ENCODE measurements at places on chromosomes 7 and 10.

- no peak for ATAC-seq
Measured at GRCh38 chr7:96380111-96380512, 58.2 kb upstream of the SLC25A13 start.

DNA sequence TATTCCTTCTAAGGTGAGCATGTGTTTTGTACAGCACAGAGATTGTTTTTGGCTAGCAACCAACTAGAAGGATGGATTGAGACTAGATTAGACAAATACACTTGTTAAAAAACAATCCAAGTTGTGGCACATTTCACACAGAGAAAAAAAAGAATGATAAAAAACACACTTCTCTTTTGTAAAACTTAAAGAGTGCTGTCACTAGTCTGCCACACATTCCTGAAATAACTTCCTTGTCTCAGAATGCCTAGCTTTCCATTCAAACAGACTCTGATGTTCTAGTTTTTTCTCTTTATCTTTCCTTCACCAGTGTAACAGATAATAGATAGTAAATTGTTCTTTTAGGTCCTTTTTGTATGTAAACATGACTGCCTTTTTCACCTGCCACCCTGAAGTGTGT is 11.4 kb downstream of the DLD start:
- no peak for ATAC-seq

GRCh38 chr7:69781412-69781846 is 183.2 kb downstream of the AUTS2 start:
- ATAC-seq: no peak

- ATAC-seq: no peak
Measured at GRCh38 chr10:47346581-47347302, 1.4 kb upstream of the RBP3 start.

Data from activated CD4-positive, CD25-positive, alpha-beta regulatory T cell treated with anti-CD3 and anti-CD28 coated beads, Interleukin-2, amount 50 U/mL, for 24 hours (primary cell).